ENCODE measurements at places on chromosomes 5 and 9.

GRCh38 chr9:83474631-83475030 lies 63.6 kb downstream of the FRMD3 start:
- DNase-seq = no peak

- no peak for DNase-seq
Measured at GRCh38 chr5:6473284-6473683, 24.6 kb downstream of the UBE2QL1 start.

DNA sequence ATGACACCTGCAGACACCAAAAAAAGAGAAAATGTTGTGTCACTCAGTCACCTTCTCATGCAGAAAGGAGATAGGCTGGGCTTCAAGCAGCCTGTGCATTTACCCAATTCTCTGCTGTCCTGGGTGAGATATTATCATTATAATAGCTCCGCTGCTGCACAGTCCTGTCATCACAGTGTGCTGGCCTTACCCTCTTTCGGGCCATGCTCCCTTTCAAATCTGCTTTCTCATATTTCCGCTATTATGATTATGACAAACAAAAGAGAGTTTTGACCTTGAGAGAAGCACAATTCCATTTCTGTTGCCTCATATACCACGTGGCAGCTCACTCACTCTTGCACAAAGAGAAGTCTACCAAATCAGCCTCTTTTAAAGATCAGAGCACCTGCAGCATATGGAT lies 1350.1 kb upstream of the ACO1 start:
- DNase-seq = no peak

DNA sequence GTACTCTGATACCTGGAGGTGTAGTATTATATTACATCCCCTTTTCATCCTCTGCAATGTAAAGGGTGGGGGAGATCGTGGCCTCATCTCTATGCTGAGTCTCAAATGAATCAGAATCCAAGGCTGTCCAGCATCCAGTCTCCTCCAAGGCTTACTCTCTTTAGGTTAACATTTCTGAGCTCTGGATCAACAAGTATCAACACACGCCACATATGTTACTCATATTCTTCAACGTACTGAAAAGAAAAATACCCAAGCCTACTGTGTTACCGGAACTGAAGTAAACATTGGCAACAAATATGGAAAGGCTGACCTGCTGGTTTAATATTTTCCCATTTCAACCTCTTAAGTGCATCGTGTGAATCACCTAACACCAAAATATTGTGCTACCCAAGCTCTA lies 241.8 kb downstream of the GAS1 start:
- DNase-seq = no peak

DNA sequence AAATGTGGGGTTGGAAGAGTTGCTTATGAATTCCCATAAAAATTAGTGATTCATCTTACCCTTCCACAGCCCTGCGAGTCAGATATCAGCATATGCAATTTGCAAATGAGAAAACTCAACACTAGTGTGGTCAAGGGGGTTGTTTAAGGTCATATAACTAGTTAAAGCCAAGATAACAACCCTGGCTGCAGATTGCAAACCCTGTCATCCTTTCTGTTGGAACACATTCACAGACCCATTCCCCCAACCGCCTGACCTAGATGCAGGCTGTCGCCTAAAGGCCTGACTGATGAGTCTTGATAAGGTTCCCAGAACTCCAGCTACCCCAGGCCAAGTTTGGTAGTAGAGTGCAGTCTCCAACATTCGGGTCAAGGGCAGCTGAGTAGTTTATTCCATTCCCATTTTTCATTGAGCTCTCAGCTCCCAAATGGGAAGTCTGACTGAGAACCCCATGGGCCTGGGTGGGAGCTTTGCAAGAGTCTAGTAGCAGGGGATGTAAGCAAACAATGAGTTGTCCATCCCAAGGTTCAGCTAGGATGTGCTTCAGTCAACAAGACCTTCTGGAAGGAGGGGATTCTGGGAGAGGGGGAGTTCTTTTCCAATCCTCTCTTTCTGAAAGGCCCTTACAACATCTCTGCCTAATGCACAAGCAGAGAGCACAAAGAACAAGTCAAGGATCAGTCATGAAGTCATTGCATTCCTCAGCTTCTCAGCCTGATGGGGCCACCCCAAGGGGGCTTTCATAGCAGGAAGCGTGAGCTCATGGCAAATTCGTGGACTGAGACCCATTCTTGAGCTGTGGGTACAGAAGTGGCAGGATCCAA lies 40.3 kb downstream of the ADAM19 start:
- no peak for DNase-seq

- no peak for DNase-seq
Measured at GRCh38 chr5:129563585-129563984, 103.5 kb downstream of the ADAMTS19 start.

GRCh38 chr5:65816729-65817128 lies 94.7 kb downstream of the NLN start:
- no peak for DNase-seq

GRCh38 chr9:121187636-121188305 lies 13.9 kb downstream of the RAB14 start:
- DNase-seq = no peak

- DNase-seq = no peak
Measured at GRCh38 chr5:157496864-157497263, 36.9 kb downstream of the NIPAL4 start.

DNA sequence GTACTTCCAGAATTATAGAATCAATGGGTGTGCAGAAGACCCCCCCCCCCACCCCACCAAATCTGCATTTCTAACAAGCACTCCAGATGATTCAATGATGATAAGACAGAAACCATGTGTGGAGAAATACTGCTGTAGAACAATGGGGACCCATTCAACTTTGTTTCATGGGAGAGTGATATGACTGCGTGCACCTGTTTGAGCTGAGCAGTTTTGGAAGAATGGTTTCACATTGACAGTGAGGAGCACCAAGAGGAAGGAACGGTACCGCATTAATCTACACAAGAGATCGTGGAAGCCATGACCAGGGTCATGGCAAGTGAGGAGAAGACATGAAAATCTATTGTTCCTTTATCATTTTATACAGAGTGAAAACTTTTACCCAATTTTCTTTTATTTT lies 202.7 kb downstream of the CD180 start:
- no peak for DNase-seq

DNA sequence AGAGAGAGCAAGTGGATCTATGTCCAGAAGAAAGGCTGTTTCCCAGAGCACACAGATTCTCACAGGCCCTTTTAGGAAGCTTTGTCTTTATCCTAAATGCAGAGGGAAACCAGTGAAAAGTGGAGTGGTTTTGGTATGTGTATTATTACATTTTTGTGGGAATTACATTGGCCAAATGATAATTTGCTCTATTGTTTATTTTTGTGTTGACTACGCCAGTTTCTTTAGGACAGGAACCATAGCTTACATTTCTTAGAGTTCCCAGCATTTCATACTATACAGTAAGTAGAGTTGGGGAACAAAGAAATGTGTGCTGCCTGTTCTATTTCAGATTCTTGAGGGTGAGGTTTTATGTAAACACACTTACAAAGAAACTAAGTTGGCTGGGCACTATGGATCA lies 29.4 kb upstream of the SPATA31D4 start:
- no peak for DNase-seq

DNA sequence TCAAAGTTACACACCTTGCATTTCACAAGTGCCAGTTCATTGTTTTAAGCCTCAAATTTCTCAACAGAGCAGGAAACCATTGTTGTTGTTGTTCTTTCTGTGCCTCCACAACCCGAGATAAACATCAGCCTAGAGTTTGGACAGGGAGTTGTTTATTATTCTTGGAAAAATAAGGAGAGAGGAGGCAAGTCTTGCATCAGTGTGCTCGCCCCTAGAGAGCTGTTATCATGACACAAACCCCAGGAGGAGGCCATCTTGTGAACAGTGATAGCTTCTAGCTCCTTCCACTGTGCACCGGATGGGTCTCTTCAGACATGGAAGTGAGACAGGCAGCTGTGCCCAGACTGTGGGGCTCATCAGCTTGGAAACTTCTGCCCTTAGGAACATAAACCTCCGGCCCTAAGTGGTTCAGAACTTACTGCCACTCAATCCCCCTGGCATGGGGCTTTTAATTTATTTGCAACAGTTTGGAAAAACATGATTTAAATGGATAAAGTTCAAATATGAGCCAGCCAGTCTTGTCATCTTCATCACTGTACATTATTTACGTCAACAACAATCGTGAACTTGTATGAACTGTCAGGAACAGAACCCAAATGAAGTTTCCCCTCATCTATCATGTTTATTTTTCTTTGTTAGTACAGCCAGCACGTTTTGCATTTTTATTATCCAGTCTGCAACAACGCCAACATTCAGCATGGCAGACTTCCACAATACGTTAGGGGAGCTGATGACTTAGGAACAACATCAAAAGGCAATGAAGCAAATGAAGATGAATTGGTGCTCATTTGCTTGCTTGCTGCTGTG lies 181.7 kb upstream of the S1PR3 start:
- DNase-seq = no peak

DNA sequence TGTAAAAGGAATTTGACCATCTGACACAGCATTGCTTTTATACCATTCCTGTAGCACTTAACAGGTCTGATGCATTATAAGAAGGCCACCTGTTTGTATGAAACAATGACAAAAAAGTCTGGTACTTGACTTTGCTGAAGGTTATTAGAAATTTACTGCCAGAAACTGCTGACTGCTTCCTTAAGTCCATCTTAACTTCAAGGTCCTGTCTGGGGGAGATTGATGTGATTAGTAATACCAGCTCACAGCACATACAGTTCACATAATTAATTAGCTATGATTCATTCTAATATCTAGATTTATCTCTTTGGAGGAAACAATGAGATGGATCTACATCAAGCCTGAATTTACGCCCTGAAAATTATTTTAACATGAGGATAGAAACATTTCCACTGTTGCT lies 49.6 kb upstream of the TEK start:
- DNase-seq = no peak

DNA sequence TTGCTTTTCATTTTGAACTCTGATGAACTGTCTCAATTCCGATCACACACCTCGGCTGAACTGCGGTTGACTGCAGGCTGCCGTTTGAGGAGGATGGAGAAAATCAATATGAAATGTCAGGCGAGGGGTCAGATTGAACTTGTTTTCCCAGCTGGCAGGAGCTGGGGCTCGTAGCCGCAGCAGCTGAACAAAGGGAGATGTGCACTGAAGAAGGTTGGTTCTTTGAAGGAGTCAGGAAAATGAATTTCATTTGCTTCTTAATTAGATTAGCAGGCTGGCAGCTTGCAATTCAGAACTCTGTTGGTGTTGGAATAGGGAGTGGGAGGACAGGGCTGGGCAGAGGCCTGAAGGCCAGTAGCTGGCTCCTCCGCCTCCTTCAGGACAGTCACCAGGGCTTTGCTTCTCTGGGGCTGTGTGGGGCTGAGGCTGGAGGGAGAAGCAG lies 117.4 kb upstream of the GPR151 start:
- no peak for DNase-seq

DNA sequence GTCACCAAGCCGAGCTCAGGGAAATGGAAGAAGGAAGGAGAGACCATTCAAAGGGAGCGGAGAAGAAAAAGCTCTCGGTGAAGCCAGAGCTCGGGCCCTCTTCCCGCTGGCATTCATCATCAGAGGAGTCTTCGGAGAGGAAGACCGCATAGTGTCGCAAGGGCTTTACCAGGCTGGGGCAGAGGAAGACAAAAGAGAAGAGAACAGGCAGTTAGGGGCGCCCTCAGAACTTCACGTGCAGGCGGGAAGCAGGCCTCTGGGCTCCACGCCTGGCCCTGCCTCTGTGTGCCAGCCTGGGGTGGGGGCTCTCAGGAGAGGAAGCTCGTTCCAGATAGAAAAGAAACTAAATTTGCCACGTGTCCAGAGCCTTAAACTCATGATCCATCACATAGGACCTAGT lies 31.7 kb downstream of the CRB2 start:
- DNase-seq = no peak

DNA sequence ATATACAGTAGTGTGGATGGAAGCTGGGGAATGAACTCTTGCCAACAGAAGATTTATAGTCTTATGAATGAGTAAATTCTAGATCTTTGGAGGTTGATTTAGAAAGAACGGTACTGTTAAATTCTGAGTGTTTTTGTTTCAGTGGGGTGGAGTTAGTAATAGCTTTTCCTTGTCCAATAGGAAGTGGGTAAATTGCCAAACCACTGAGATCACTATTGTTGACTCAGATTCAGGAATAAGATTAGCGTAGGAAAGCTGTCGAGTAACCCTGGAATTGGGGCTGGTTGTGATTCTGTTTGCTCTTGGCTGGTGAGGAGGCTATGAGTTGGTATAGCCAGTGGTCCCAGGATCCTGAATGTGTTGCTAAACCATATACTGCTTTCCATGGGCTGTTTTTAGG lies 155.6 kb downstream of the ARHGAP26 start:
- DNase-seq = peak; percentile 67

- DNase-seq = no peak
Measured at GRCh38 chr9:96447406-96447805, 2.6 kb upstream of the HABP4 start.

- DNase-seq = no peak
Measured at GRCh38 chr5:152405145-152405544, at the start of gene NMUR2. Gene NMUR2 (minus strand): TSS chr5:152405279. CDS start chr5:152405113, 166 bp downstream.

DNA sequence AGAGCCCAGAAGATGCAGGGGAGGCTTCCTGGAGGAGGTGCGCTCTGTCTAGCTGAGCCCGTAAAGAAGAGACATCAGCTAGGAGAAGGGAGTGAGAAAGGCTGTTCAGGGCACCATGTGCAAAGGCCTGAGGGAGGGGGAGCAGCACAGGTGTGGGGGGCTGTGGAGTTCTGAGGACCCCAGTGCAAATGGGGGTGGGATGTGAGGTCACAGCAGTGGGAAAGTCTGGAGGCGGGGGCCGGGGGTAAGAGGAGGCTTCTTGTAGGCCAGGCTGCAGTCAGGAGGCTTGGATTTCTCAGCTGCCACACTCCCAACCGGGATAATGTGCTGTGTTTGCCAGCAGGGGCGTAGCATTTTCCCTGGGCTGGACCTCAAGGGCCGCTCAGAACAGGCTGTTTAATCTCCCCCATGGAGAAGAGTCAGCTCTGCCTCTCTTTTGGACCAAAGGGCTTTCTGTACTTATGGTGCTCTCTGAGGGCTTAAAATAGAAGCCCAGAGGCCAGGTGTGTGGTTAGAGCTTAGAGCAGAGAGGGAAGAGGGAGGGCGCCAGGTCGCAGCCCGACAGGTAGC lies 5.7 kb downstream of the NEURL1B start:
- no peak for DNase-seq

GRCh38 chr5:159943326-159943725 lies 27.0 kb downstream of the ADRA1B start:
- DNase-seq = no peak

GRCh38 chr5:93092349-93093105 lies 488.5 kb downstream of the NR2F1-AS1 start:
- peak; percentile 50 for DNase-seq

- no peak for DNase-seq
Measured at GRCh38 chr9:93121316-93122241, 12.5 kb downstream of the NINJ1 start.

DNA sequence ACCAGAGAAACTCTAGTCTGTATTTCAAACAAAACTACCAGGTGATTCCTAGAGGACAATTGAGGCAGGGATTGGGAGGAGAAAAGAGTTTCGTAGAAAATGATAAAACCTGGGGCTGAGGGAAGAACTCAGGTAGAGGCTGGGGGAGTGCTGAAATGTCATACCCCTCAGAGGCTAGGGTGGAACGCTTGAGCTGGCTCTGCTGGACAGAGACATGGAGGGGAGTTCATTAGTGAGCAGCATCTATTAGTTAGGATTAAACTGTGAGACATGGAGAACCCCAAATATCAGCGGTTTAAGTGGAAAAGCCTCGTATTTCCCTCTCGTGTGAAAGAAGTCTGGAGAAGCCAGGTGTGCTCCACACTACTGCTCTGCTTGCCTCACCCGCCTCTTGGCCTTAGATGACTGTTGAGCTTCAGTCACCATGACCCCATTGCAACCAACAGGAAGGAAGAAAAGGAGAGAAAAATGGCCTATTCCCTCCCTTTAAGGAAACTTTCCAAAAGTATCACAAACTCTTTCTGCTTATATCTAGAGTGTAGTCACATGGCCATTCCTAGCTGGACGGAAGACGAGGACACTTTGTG lies 53.7 kb upstream of the ABCA1 start:
- DNase-seq = no peak

- DNase-seq = no peak
Measured at GRCh38 chr9:42388846-42389245, 205.4 kb downstream of the SPATA31A6 start.
